ENCODE measurements at places on chromosomes 12 and 14. TPM values are rescaled to one million over a fixed set of nuclear protein-coding genes. Genes with fewer than 3 reads are reported as not detected.

PRB4 gene
- total RNA-seq: not detected

IRAK3 gene
- total RNA-seq: 1.3 TPM

TSPAN8 gene
- total RNA-seq: not detected

ARF6 gene
- total RNA-seq: 91.5 TPM

KLRG1 gene
- 2.5 TPM for total RNA-seq

CACNA1C gene
- total RNA-seq: 0.07 TPM

NRXN3 gene
- 1.0 TPM for total RNA-seq

TAS2R43 gene
- total RNA-seq: not detected

GLS2 gene
- 0.20 TPM for total RNA-seq

TAMALIN gene
- 0.84 TPM for total RNA-seq

TXNDC16 gene
- 0.92 TPM for total RNA-seq

YARS2 gene
- 29.3 TPM for total RNA-seq

IFI27 gene
- 0.40 TPM for total RNA-seq

RERG gene
- total RNA-seq: 0.25 TPM

LMO3 gene
- total RNA-seq: not detected

SERPINA5 gene
- 0.28 TPM for total RNA-seq

AKAP5 gene
- 0.35 TPM for total RNA-seq

MYBPC1 gene
- not detected for total RNA-seq

SLC7A7 gene
- total RNA-seq: 20.6 TPM

NYNRIN gene
- 0.39 TPM for total RNA-seq

CCDC177 gene
- 0.05 TPM for total RNA-seq

ACRBP gene
- total RNA-seq: not detected

KLRC4 gene
- not detected for total RNA-seq

GPR65 gene
- not detected for total RNA-seq

MLXIP gene
- total RNA-seq: 38.4 TPM

KRT73 gene
- total RNA-seq: not detected

MIP gene
- total RNA-seq: not detected

NOVA1 gene
- total RNA-seq: 3.4 TPM

IL22 gene
- total RNA-seq: not detected

KERA gene
- not detected for total RNA-seq

SRRM4 gene
- total RNA-seq: not detected

EIF5 gene
- total RNA-seq: 256 TPM

SIX6 gene
- not detected for total RNA-seq

KCNA5 gene
- total RNA-seq: not detected

MAPKAPK5 gene
- total RNA-seq: 55.1 TPM

TDRD9 gene
- 0.25 TPM for total RNA-seq

A2M gene
- not detected for total RNA-seq

HOXC13 gene
- total RNA-seq: 21.8 TPM

GPR68 gene
- total RNA-seq: 0.18 TPM

EXOC3L4 gene
- 1.7 TPM for total RNA-seq

ANKRD33 gene
- not detected for total RNA-seq

TUNAR gene
- not detected for total RNA-seq

ACOT2 gene
- 50.8 TPM for total RNA-seq

NANOG gene
- not detected for total RNA-seq

ADAM21 gene
- not detected for total RNA-seq

VDR gene
- 3.0 TPM for total RNA-seq

HVCN1 gene
- total RNA-seq: 0.86 TPM

CD163L1 gene
- total RNA-seq: 0.44 TPM

RGS6 gene
- not detected for total RNA-seq

SERPINA10 gene
- total RNA-seq: 0.05 TPM

NTS gene
- 56.8 TPM for total RNA-seq

CCDC60 gene
- not detected for total RNA-seq

BDKRB2 gene
- 1.1 TPM for total RNA-seq

ETFBKMT gene
- total RNA-seq: 1.3 TPM

GPX2 gene
- 304 TPM for total RNA-seq

Measured in A549 treated with Hydrocortisone at 1 μM for 4 hours (cell line).